Activated CD8-positive, alpha-beta memory T cell treated with anti-CD3 and anti-CD28 coated beads for 1 hour (primary cell): ENCODE measurements at places on chromosomes 7 and 10.

DNA sequence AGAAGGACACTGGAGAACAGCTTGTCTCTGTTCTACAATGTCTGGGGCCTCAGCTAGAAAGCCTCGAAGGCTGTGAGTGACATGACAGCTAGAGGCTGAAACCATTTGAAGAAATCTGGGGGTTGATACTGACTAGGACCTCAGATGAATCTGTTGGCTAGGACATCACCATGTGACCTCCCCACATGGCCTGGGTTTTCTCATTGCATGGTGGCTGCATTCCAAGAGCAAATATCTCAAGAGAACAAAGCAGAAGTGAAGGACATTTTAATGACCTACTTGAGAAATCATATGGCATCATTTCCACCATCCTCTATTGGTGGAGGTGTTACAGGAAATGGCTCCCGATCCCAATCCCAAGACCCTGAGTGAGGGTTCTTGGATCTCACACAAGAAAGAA lies 450.6 kb upstream of the AUTS2 start:
- DNase-seq: no peak

DNA sequence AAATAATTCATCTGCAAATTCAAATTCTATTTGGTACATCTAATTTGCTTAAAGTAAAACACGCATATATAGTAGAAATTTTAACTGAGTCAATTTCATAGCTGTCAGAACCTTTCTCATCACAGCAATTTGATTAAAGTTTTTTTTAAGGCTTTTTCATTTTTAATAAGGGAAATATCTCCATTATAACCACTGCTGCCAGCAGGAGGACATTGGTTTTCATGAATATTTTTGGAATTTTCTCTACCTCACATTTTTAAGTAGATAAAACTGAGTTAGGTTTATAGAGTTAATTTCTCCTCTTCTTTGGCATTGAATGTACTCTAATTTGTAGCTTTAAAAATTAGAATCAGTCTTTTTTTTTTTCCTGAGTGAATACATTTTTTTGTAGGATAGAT lies 82.2 kb downstream of the ST7 start:
- no peak for DNase-seq

DNA sequence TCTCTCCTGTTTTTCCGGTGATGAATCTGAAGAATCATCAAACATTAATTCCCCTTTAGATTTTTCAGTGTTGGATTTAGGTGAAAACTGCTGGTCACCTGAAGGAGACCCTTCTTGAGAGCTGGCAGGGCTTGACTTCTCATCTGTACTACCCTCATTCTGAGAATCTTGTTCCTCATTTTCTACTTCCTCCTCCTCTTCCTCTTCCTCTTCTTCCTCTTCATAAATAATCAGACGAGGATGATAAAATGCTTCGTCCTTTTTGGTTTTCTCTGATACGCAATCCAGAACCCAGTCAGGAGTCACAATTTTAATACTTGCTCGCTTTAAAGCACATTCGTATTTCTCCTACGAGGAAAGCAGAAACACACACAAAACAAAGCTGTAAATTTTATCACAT lies 26.9 kb downstream of the PAXIP1 start:
- DNase-seq: no peak

GRCh38 chr7:23598296-23598695 lies 1.1 kb downstream of the CCDC126 start:
- no peak for DNase-seq

DNA sequence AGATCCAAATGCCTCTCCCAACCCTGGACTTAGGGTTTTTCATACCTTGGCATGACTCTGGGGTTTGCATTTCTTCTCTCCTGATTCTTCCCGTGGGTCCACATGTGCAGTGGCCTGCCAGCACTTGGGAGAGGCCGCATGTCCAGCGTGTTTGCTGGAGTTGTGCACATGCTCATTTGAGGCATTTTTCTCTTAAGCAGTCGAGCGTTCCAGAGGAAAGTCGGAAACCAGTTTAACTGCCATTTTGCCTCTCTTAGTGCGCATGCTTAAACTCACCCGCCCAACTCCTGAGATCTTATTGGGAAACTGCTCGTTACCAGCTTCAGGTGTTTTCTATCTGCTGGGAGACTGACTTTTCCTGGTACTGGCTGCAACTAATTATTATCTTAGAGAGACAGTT lies 888.4 kb upstream of the PHF14 start:
- no peak for DNase-seq

- no peak for DNase-seq
Measured at GRCh38 chr10:36280890-36281499, 638.9 kb upstream of the FZD8 start.

- no peak for DNase-seq
Measured at GRCh38 chr10:52215745-52216361, 98.2 kb upstream of the DKK1 start.

DNA sequence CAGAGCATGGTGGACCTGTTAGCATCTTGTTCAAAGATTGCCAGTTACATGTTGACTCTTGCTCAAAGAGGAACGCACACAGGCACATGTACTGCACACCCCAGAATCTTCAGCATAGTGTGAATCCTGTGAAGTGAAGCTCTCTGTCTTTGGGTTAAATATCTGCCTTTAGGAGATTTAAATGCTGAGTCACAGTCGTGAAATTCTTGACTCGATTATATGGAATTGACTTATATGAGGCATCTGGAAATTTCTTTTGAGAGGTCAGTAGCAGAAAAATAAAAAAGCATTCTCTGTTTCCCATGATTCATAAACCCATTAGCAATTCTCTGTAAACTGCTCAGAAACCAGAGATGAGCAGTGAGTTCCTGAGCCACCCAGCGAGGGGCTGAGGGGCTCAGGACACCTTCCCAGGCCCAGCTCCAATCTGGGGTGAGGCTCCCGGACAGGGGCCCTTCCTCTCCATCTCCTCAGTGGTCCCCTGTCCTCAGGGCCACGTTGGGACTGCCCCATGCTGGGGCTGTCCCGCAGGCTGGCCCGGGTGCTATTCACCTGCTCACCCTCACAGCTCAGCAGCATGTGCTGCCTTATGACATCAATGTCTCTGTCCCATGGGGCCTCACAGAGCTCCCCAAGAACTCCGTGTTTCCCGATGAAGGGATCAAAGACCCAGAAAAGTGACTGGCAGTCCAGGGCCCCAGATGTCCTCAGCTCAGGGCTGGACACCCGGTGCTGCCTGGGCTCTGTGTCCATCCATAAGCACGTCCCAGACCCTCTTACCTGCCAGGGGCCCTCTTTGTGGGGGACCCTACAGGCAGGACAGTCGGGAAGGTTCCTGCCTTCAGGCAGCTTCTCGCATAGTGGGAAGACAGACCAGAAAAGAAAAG lies 50.0 kb upstream of the INSIG1 start:
- DNase-seq: no peak

DNA sequence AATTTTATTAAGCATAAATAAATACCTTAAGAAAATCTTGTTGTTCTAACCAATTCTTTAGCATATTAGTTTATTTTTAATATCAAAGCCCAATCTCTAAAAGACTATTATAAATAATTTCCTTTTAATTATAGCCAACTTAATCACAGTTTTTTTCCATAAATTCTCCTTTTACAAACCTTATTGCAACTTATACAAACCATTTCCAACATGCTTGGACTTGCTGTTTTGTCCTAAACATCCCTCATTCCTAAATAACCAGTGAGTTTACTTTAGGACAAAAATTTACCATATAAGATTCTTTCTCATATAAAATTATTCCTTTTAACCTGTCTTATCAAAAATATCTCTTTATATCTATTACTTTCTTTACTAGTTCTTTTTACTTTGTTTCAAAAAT lies 25.2 kb upstream of the LSM8 start:
- no peak for DNase-seq

DNA sequence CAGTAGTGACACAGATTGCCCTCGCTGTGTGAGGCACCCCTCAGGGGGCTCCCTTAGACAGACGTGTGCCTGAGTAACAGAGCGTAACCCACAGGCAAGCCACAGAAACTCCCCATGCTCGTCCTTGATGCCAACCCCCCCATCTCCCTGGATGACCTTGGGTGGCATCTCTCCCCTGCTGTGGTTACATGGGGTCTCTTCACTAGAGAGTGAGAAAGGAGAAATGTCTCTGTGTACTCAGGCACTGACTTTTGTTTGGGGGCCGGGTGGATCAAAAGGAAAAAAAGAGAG lies 1.1 kb upstream of the ASB10 start:
- DNase-seq: no peak

GRCh38 chr7:54091322-54091721 lies 450.9 kb upstream of the VSTM2A start:
- DNase-seq: no peak

DNA sequence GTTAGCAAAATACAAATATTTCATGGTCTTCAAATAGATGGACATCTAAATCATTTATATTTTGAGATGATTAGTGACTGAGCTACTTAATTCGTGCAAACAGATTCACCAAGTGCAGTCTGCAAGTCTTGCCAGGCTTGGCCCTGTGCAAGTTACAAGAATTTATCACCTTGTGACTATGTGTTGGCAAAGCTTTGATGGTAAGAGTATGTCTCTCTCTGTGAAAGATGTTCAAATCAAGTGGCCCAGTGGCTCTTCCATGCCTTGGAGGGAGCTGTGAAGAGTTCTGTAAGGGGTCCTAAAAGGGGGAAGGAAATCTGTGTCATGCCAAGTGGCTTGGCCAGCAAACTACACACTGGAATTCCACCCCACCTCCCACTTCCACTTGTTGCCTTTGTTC lies 397.3 kb downstream of the TYW1 start:
- no peak for DNase-seq

DNA sequence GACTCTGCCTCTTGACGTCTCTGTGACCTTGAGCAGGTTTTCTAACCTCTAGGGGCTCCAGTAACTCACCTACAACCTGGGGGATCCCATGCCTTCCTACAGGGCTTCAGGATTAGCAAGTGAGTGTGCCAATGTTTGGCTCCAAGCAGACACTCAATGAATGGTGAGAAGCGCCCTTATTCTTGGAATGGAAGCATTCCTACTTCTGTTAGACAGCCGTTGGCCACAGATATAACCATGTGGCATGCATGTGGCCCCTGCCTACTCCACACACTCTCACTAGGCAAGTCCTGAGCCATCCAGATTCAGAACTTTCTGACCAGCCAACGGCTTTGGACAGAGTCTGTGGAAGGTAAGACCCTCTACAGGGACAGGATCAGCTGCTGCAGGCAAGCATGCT lies 108.9 kb upstream of the LYZL2 start:
- no peak for DNase-seq

- DNase-seq: no peak
Measured at GRCh38 chr7:74455291-74455804, 1.6 kb downstream of the GTF2IRD1 start.

DNA sequence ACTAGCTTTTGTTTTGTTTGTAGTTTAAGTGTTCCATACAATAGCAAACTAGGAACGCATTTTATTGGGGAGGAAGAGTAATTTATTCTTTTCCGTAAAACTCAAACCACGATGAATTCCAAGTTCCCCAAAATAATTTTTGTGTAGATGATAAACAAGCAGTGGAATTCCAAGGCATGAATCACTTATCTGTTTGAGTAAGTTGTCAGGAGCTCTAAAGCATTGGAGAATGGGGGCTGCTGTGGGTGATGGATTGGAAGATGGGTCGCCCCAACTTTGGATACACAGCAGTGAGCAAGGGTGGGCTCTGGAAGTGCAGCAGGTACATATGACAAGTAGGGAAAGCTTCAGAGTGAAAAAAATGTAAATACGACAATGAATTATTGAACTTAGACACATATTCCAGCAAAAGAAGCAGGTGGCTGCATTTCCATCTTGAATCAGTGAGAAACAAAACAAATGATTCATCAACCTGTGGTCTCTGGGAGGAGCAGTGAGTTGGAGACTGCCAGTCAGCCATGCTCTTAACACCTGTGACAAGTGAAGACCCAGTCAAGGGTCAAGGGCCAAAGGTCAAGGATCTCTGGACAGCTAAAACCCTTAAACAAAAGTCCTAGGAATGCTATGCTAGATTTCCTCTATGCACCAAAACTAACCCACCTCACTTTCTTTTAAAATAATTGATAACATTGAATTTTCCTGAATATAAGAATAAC lies 34.2 kb upstream of the ADRB1 start:
- no peak for DNase-seq

- no peak for DNase-seq
Measured at GRCh38 chr10:59967079-59967478, 60.7 kb upstream of the CCDC6 start.

GRCh38 chr10:6476989-6477388 lies 103.1 kb downstream of the PRKCQ start:
- no peak for DNase-seq

DNA sequence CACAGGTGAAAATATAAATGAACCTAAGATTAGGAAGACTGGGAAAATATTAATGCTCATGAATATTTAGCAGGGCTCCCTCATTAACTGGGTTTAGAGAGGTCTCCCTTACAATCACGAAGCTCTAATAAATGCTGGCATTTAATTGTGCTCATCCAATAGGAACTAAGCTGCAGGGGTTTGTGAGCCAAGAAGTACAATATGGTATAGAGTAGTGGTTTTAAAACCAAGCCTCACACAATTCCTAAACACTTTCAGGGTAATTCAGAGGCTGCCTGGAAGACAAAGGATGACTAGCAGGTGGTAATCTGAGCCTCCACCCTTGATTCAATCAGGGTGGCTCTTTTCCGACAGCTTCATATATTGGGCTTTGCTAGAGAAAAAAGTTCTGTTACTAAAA lies 103.3 kb downstream of the GPAM start:
- DNase-seq: no peak

DNA sequence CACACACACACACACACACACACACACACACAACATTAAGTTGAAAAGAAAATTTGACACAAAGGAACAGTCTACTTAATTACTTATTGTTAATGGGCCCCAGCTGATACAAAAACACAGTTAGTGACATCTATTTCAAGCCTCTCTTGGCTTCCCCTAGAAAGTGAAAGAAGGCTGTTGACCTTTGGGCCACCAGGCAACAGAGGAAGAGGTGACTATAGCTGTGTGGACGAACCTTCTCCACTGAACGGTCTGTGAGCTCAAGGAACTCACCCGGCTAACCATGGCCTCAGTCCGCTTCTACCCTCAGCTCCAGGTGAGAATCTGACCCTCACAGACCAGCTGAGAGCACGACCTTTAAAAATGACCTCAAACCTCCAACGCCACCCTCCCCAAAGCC lies 32.9 kb upstream of the CALN1 start:
- no peak for DNase-seq

GRCh38 chr7:130880668-130881067 lies 146.7 kb upstream of the KLF14 start:
- DNase-seq: no peak

DNA sequence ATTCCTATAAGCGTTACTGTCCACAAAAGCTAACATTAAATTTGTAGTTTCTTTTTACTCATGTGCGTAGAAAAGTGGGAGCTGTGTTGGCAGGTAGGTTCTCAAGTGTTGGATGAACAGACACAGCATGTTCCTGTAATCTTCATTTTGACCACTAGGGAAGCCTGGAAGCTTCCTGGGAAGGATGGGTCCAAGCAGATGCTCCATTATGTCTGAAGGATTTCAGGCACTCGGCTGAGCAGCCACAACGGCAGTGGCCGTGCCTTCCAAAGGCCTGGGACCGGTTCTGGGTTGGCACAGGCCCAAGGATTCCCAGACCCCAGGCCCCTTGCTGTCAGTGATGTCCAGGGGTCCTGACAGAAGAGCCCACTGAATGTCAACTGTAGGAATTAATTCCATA lies 386.3 kb downstream of the TNS3 start:
- no peak for DNase-seq
